ENCODE measurements at places on chromosomes 2 and 18. TPM values are rescaled to one million over a fixed set of nuclear protein-coding genes. Genes with fewer than 3 reads are reported as not detected.

Gene CFAP53
- total RNA-seq: under 0.01 TPM

Gene ZNF385B
- total RNA-seq: not detected

- H3K27ac ChIP-seq: no peak overlapping the region
- no peak for DNase-seq
- H3K4me3 ChIP-seq: no peak overlapping the region
- H3K4me1 ChIP-seq: no peaks in the 10 kb centered on the region
Measured at GRCh38 chr2:143321994-143322393, 192.8 kb downstream of the ARHGAP15 start.

DNA sequence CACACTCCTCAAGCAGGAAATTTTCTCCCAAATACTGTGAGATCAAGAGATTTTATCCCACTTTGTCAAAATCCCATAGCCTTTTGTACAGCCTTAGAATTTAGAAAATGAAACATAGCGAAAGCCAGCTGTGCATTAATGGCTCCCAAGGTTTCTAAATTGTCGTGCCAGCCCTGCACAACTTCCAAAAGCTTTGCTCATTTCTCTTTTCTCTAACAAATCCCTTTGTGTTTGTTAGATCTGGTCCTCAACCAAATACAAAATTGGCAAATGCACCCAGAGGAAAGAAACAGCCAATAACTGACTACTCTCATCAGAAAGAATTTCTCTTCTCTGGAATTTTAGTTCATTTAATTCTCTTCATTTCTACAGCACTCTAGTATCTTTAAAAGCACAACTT, 361.1 kb downstream of the INSIG2 start:
- H3K36me3 ChIP-seq: no peaks in the 10 kb centered on the region
- H3K27me3 ChIP-seq: no peaks in the 10 kb centered on the region
- no peaks in the 10 kb centered on the region for H3K4me1 ChIP-seq
- no peak overlapping the region for H3K4me3 ChIP-seq
- H3K27ac ChIP-seq: no peak overlapping the region
- no peak for DNase-seq

DNA sequence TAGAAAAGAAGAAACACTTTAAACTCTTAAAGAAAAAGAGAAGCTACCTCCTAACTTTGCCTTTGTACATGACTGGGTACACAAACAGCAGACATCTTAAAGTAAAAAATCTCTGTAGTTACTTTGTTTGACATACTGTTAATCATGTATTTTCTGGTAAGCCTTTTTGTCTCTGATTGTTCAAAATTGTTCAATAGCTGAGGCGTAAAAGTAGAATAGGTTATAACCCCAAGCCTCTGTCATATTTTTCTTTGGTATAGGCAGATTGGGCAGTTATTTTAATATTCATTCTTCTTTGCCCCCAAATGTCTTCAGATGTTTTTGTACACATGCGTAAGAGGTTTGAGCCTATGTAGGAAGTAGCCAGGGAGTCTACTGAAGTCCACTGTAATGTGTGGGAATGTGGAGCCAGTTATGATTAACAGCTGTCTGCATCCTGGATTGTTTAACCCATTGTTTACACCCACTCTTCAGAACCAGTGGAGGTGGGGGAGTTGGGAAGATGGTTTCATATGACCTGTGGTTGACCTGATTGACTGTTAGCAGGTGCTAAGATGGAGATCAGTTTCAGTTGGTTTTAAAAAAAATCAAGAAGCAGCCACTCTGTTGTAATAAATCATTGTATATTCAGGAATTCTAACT, 150.5 kb downstream of the TANC1 start:
- H3K4me1 ChIP-seq: peaks cover 16% of the 10 kb centered on the region
- DNase-seq: no peak
- no peak overlapping the region for H3K27ac ChIP-seq
- H3K27me3 ChIP-seq: no peaks in the 10 kb centered on the region

DNA sequence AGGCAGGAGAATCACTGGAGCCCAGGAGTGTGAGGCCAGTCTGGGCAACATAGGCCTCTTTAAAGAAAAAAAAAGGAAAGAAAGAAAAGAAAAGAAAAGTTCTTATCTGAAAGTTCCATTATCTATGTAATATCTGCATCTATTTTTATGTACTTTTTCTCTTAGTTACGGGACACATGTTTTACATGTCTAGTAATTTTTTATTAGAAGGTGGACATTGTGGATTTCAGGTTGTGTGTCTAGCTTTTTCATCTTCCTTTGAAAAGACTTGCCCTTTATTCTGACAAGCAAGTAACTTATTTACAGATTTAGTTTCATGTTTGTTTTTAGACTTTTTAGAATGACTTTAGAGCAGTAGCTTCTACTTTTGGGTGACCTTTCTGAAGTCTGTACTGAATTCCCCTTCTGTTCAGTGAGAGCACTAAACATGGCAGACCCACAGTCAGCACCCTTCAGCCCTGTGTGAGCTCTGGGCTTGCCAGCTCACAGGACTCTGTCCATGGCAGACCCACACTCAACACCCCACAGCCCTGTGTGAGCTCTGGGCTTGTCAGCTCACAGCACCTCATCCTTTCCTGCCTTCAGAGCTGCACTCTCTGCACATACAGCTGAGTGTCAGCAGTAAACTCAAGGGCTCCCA, 17.5 kb downstream of the TRAPPC12 start:
- no peak overlapping the region for H3K4me3 ChIP-seq
- H3K36me3 ChIP-seq: peaks cover 33% of the 10 kb centered on the region
- H3K27ac ChIP-seq: no peak overlapping the region
- H3K4me1 ChIP-seq: peaks cover 1% of the 10 kb centered on the region
- DNase-seq: no peak

DNA sequence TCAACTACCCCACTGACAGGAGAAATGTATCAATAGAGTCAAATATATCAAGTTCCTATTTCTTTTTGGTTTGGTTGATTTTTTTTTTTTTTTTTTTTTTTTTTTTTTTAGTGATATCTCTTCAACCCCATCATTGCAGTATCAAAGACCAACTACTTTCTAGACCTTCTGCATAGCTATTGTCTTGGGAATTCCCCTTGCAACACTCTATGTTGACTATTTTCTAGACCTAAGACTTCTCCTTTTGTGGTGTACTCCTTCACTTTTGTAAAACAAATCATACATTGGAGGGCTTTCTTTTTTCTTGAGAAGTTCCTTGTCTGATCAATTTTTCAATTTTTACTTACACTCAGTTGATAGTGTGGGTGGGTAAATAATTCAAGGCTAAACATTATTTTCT, 46.5 kb upstream of the NR4A2 start:
- no peak for DNase-seq
- H3K4me1 ChIP-seq: no peaks in the 10 kb centered on the region
- no peaks in the 10 kb centered on the region for H3K36me3 ChIP-seq
- peaks cover 6% of the 10 kb centered on the region for H3K27me3 ChIP-seq
- H3K27ac ChIP-seq: no peak overlapping the region
- H3K4me3 ChIP-seq: no peak overlapping the region
